ENCODE measurements at places on chromosomes 16 and 17.

GRCh38 chr17:68403122-68403521 lies 54.2 kb downstream of the WIPI1 start:
- no peak for DNase-seq

DNA sequence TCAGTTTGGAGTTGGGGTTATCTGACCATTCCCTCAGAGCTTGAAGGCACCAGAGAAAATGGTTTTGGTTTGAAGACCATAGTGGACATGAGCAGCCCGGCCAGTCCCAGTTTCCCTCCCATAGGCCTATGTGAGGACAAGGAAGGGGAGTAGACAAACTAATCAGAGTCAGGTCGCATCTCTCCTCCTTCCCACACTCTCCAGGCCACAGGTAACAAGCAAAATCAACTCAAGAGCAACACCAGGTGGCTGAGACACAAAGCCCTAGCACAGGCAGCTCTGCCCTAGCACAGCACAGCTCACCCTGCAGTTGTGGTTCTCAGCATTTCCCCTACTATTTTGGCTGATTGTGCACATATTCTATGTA lies 7.2 kb downstream of the SUPT4H1 start:
- no peak for DNase-seq

DNA sequence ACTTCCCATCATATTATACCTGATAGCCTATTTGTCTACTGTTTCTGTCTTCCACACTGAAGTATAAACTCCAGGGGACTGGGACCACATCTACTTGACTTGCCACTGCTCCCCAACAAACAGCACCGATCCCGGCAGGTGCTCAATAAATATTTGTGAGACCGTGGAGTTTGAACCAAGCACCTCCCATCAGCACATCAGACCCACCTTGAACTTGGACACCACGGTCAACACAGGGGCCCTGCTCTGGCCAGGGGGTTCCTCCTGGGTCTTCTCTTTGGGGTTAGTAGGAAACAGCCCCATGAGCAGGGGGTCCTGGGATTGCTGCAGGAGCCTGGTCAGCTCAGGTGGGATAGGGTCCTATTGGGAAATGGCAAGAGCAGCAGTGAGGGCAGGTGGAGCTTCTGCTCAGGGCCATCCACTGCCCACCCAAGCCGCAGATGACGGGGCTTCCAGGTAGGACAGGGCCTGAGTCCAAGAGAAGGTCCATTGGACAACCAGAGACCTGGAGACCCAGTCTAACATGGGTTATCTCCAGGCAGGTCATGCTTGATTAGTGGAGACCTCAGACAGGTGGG lies 19.9 kb downstream of the ZNHIT3 start:
- no peak for DNase-seq

- no peak for DNase-seq
Observed at GRCh38 chr16:6956511-6956910, 376.1 kb upstream of the RBFOX1 start.

DNA sequence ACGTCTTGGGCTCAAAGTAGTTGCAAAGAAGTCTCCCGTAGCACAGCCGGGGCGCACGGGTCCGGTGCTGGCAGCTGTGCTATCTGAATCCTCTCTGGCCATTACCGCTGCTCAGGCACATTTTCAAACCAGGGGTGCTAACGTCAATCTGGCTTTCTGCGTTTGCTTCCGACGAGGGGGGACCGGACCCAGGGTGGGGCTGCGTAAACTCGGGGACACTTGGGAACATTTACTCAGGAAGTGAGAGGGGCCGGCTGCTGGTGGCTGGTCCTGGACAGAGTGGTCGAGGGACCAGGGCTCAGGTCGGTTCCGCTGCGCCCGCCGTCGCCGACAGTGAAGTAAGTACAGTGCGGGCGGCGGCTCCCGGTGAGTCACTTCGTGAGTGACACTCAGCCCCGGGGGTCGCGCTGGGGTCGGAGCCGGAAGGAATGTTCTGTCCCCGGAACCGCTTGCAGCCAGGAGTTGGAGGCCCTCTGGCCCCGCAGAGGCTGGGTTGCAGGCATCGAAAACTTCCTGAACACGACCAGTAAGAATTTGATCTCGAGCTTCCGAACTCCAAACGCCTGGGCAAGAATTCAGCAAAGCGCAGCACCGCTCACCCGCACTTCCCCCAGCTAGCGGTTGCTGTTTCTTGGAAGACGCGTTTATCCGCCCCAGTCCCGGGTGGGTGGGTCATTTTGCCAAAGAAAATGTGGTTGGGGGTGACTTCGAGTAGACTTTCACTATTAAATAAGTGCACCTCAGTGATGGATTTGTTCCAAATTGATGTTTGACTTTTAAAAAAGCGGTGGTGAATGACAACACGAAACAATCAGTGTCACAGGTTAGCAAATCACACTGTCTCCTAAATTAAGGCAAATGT lies 1.4 kb upstream of the HS3ST3B1 start:
- DNase-seq: peak; percentile 68

DNA sequence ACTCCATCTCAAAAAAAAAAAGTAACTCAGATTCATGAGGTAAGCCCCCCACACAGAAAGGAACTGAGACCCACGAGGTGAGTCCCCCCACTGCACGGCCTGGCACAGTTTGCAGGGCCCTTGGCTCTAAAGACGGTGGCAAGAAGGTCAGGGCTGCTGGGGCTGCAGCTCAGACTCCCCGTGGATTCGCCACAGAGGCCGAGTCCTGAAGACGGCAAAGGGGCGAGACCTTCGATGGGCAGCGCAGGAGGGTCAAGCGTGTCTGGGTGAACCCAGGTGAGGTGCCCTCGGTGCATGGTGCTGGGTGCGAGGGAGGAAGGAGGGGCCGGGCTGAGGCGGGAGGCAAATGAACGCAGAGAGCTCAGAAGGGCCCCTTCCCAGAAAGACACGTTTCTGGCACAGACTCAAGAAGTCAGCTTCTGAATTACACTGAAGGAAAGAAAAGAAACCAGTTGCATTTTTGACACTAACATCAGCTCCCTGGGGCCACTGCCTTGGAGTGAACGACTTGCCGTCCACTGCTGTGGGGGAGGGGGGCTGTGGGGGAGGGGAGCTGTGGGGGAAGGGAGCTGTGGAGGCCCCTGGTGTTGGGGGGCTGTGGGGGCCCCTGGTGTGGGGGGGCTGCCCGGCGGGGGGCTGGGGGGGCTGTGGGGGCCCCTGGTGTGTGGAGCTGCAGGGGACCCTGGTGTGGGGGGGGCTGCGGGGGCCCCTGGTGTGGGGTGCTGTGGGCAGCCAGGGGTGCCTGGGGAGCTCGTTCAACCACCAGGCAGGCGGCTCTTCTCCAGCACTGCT lies 69.8 kb upstream of the METRNL start:
- DNase-seq: no peak

- no peak for DNase-seq
Observed at GRCh38 chr17:33976831-33977230, 278.3 kb upstream of the CCL2 start.

DNA sequence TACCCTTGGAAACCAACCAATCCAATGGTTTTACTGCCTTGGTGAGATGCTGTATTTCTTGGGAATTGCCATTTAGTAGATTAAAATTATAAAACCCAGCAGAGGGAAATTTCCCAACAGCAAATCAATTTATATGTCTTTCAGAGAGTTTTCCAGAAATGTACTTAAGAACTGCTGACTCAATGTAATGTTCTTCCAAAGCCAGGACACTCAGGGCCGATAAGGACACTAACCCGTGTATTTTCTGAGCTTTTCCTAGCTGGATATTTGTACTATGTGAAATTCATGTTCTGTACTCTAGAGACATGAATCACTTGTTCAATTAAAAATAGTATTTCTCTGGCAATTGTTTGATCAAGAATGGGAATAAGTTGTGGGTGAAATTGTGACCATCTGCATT lies 121.4 kb downstream of the KCNJ2 start:
- DNase-seq: no peak

DNA sequence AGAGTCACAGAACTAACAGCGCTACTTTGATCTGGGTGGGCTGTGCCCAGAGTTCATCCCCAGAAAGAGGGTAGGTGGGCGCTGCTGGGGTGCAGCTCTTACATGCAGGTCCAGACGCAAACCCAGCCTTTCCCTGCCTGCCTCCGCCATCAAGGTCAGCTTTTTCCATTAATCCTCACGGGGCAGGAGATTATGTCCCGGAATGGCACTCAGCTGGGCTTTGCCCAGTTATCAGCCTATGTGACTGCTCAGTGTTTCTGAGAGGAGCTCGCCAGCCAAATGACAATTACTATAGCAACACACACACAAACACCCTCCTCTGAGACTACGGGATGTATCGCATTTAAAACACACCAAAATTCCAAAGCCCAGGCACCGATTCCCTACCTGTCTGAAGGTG lies 20.1 kb downstream of the GLYR1 start:
- DNase-seq: no peak
